ENCODE measurements at places on chromosomes 5 and 9. TPM values are rescaled to one million over a fixed set of nuclear protein-coding genes. Genes with fewer than 3 reads are reported as not detected.

The C5orf58 gene
- total RNA-seq = not detected

The PDE8B gene
- total RNA-seq = not detected

DNA sequence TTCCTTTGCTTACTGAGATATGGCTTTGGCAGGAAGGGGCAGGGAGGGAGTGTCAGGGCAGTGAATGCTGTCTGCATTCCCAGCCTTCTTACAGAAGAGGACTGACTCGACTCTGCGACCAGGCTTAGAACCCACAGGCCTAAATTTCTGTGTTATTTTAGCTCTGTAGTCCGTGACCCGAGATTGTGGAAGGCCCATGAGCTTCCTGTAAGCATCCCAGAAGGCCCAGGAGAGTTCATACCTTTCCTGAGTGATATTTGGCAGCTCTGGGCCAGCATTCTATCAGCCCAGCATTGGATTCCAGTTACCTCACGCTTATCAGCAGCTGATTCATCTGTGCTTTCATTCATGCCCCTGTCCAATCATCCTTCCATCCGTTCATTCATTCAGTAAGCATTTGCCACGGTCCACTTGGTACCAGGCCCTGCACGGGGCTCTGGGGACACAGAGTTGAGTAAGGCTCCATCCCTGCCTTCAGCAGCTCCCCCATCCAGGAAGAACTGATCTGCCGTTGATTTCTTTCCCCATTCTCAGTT, 28.2 kb upstream of the RPL26L1 start:
- peak; percentile 83 for DNase-seq

DNA sequence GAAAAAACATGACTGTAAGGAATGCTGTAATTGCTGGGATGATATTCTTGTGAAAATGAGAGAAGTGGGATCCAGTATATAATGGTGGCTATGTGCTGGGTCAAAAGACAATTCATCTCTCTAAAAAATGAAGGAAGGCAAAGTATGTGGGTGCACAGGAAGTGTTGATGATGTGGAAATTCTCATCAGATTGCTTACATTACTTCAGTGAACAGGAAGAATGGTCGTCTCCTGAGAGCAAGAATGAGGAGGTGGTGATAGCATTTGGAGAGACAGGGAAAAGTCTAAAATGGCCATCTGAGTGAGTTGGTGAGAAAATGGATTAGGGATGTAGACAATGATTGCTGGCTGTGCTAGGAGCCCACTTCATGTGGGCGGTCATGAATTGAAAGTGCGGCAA, 253.5 kb upstream of the NREP start:
- no peak for DNase-seq

GRCh38 chr5:20470997-20471396, 483.0 kb upstream of the CDH18 start:
- DNase-seq = no peak

The CAMK2A gene
- total RNA-seq = 2.1 TPM

The BAAT gene
- total RNA-seq = 0.06 TPM

DNA sequence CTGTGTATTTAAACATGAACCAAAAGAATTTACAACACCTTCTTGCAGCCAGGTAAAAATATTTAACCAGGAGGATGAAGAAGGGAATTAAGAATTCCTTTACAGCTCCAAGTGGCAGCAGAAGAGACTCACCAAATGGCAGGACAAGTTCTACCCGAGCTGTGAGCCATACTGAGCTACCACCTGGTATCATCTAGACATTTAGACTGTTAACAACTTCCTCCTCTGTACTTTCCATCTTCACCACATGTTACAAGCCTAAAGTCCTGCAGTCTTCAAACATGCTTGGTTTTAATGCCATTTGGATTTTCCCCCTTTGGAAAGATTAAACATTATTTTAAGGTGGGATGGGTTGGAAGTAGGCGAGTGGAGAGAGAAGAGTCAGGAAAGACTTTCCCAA, 190.2 kb downstream of the TRPM6 start:
- no peak for DNase-seq

DNA sequence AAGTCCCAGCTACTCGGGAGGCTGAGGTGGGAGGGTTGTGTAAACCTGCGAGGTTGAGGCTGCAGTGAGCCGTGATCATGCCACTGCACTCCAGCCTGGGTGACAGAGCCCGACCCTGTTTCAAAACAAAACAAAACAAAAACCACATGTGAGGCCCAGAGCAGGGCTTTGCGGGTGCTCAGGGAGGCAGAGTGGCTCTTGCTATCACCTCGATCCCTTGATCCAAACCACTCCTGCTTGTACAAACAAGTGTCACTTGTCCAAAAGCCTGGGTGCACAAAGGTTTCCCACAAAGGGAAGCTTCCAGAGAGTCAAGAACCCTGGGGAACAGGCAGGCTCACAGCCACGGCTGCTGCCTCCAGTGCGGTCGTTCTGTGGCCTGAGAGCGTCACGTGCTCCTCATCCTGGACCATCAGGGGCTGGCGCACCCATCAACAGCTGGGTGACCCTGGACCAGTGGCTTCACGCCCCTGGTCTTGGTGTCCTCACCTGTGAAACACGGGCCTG, 162.7 kb downstream of the C9orf50 start:
- DNase-seq = no peak

DNA sequence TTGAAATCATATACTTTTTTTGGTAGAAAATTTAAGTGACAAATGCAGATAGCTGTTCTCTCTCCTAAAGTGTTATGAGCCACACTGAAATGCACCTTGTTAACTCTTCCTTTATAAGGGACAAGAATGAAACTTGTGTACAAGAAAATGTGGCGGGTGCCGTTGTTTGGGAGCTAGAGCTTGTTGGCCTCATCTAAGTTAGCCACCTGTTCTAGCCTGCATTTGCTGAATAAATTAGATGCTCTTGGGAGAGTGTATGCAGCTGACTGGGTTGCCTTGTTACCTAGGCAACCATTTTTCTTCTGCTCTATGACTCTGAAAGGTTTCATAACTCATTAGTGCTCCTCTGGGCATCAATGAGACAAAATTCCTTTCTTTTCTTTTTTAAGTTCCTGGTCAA, 174.3 kb downstream of the TAF11L14 start:
- no peak for DNase-seq

The BTNL8 gene
- total RNA-seq = not detected

- no peak for DNase-seq
Measured at GRCh38 chr9:130900701-130901497, 4.3 kb upstream of the QRFP start.

The C6 gene
- not detected for total RNA-seq

- peak; percentile 93 for DNase-seq
Measured at GRCh38 chr5:89282554-89283510, 399.8 kb upstream of the MEF2C start.

The LEAP2 gene
- 0.77 TPM for total RNA-seq

The TLX3 gene
- total RNA-seq = not detected

GRCh38 chr9:98708103-98708932, 417 bp downstream of the GABBR2 start:
- no peak for DNase-seq

The TOR1B gene
- total RNA-seq = 32.5 TPM

- DNase-seq = no peak
Measured at GRCh38 chr9:2875218-2875977, 31.5 kb upstream of the PUM3 start.

GRCh38 chr5:128083811-128084227, 253 bp downstream of the SLC12A2 start:
- DNase-seq = peak; percentile 58

GRCh38 chr9:124320062-124320973, 62.6 kb downstream of the NEK6 start:
- DNase-seq = peak; percentile 63

The ECSCR gene
- total RNA-seq = 0.40 TPM

DNA sequence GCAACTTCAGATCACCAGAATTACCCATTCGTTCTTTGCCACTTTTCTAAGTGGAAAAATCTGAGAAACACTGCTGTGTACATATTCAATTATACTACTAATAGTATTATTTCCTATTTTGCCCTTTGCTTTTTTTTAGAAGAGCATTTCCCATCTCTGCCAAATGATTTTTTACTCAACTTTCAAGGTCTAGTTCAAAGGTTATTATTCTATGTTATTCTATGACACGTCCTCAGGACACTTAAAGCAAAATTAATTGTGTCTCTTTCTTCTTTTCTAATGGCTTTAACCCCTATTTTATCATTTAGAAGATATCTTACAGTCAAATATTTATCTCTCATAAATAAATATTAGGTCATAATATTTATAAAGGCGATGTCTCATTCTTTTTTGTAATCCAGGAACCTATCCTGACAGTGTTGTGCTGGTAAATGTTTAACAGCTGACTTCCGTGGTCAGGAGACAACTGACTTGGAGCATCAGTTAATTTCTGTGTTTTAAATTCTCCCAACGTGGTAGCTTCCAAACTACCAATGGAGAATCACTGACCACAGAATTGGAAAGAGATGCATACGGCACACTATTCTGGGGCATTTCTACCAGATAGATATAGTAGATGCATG, 375.2 kb downstream of the ARRDC3 start:
- DNase-seq = peak; percentile 43

The FAM151B gene
- total RNA-seq = 3.1 TPM

DNA sequence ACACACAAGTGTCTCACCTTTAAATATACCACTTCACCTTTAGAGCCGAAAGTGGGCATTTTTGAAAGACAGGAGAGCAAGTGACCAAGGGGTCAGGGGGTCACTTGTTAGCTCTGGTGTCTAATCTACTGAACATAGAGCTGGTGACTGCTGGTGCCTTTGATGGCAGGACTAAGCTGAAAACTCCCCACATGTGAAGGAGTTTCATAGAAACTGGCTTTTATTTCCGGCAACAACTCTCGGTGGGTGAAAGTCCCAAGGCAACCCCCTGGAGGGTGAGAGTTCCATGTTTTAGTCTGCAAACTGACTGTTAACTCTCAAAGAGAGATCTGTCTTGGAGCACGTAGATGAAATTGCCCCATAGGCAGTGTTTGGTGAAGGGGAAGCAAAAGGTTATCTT, 466.9 kb downstream of the DMRTA1 start:
- no peak for DNase-seq

DNA sequence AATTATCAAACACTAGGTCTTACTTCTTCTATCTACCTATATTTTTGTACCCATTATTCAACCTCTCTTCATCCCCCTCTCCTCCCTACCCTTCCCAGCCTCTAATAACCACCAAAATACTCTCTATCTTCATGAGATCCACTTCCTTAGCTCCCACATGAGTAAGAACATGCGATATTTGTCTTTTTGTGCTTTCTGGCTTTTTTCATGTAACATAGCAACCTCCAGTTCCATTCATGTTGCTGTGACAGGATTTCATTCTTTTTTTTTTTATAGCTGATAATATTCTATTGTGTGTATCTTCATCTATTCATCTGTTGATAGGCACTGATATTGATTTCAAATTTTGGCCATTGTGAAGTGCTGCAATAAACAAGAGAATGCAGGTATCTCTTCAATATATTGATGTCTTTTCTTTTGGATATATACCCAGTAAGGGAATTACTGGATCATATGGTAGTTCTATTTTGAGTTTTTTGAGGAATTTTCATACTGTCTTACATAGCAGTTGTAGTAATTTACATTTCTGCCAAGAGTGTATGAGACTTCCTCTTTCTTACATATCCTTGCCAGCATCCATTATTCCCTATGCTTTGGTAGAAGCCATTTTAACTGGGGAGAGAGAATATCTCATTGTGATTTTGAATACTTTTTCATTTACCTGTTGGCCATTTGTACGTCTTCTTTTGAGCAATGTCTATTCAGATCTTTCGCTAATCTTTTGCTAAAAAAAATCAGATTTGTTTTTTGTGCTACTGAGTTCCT, 156.8 kb downstream of the DCP2 start:
- no peak for DNase-seq

The SPEF2 gene
- 1.6 TPM for total RNA-seq

DNA sequence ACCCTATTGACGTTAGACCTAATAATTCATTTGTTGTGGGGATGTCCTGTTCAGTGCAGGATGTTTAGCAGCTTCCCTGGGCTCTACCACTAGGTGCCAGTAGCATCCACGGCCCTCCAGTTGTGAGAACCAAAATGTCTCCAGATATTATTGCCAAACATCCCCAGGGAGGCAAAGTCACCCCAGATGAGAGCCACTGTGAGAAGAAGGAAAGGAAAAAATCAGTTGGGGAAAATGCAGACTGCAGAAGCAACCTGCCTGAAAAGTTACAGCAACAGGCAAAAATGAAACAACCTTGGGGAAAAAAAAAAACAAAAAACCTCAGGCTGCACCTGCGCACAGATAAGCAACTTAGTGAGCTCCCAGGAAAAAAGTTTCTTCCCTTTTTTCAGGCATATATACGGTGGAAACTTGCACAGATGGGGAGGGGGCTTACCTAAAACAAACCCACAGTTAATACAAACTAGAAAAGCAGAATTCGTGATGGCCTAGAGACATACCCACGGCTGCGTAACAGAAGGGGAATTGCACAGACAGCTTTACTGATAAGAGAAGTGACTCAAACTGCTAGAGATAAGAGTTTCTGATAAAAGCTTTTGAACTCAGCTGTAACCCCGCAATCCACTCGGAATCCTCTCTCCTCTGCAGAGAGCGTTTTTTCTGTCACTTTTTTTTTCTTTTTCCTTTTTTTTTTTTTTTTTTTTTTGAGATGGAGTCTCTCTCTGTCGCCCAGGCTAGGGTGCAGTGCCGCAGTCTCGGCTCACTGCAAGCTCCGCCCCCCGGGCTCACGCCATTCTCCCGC, 29.8 kb upstream of the FBP1 start:
- DNase-seq = peak; percentile 81

DNA sequence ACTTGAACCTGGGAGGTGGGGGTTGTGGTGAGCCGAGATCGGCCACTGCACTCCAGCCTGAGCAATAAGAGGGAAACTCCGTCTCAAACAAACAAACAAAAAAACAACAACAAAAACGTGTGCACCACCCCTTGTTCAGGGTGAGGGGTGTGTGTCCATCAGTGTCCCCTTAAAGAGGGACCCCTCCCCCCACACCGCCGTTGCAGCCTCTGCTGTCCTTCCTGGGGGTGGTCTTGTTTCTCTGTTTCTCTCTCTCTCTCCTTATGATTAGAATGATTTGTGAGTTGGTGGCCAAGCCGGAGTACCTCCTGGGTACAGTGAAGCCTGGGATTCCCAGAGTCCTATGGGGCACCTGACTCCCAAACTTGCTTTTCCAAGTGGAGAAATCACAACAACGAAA, 49.6 kb downstream of the RGS3 start:
- DNase-seq = no peak

The LCN10 gene
- total RNA-seq = not detected

The PCDHGA5 gene
- 1.5 TPM for total RNA-seq

The CAMLG gene
- total RNA-seq = 21.0 TPM

GRCh38 chr9:100213730-100214477, 114.9 kb downstream of the INVS start:
- peak; percentile 22 for DNase-seq

GRCh38 chr9:33690143-33690933, 105.0 kb upstream of the PRSS3 start:
- no peak for DNase-seq

The PITX1 gene
- 2.2 TPM for total RNA-seq

The MTX3 gene
- 15.0 TPM for total RNA-seq

- no peak for DNase-seq
Measured at GRCh38 chr5:60540856-60541805, 158.8 kb downstream of the DEPDC1B start.
